Stimulated activated CD8-positive, alpha-beta memory T cell treated with anti-CD3 and anti-CD28 coated beads, Interleukin-4, amount 100 ng/mL, for 24 hours (primary cell): ENCODE measurements at places on chromosomes 7 and 10.

- no peak for DNase-seq
These were observed 32.5 kb upstream of the TBX20 start for GRCh38 chr7:35286422-35286821.

- no peak for DNase-seq
These were observed 21.5 kb downstream of the RBM33 start for GRCh38 chr7:155665957-155666287.

DNA sequence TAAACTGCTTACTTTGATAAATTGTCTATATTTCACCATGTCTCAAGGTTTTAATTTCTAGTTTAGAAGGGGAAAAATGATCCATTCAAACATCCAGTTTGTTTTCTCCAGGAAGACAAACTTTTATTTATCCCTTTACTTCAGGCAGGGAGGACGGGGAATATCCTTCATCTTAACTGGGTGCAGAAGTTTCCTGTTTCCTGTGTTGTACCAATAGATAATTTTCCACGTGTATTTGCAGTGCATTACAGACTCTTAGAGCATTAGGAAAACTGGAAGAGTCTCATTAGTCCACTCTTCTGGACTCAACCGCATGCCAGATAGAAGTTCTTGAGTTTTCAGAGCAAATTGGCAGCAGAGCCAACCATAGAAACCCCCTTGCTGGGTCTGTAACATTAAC lies 39.4 kb upstream of the PIP4K2A start:
- no peak for DNase-seq

GRCh38 chr10:126671402-126671975 lies 996 bp upstream of the C10orf90 start:
- DNase-seq = no peak

- no peak for DNase-seq
These were observed 184.7 kb upstream of the GDF10 start for GRCh38 chr10:47115322-47115721.

DNA sequence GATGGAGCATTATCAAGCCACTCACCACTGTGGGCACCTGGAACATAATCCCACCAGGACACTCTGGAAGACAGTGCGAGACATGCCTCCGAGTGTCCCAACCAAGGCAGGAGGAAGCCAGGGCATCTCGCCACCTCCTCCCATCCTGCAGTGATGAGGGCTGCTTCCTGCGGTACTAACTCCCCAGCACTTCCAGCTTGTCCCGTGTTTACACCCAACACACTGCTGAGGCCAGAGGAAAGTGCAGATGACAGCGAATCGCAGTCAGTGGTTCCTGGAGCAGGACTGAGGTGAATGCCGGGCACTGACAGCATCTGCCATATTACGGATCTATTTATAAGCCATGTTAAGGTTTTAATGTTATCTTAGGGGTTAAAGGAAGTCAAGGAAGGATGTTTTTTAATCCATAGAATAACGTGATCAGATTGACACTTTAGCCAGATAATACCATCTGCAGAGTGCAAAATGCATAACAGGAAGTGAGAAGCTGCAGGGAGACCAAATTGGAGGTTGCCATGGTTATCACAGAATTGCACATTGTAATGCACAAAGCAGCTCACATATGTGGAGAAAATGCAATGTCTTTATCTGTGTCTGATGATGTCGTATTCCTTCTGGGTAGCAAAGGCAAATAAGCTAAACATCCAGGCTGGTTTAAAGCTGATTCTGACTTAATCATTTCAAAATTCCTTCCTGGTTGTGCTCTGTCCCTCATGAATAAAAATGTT lies 314.1 kb upstream of the C7orf33 start:
- no peak for DNase-seq

- no peak for DNase-seq
These were observed 70.6 kb downstream of the ZPBP start for GRCh38 chr7:50022451-50022850.

GRCh38 chr10:49597426-49598163 lies 12.5 kb upstream of the SLC18A3 start:
- no peak for DNase-seq

DNA sequence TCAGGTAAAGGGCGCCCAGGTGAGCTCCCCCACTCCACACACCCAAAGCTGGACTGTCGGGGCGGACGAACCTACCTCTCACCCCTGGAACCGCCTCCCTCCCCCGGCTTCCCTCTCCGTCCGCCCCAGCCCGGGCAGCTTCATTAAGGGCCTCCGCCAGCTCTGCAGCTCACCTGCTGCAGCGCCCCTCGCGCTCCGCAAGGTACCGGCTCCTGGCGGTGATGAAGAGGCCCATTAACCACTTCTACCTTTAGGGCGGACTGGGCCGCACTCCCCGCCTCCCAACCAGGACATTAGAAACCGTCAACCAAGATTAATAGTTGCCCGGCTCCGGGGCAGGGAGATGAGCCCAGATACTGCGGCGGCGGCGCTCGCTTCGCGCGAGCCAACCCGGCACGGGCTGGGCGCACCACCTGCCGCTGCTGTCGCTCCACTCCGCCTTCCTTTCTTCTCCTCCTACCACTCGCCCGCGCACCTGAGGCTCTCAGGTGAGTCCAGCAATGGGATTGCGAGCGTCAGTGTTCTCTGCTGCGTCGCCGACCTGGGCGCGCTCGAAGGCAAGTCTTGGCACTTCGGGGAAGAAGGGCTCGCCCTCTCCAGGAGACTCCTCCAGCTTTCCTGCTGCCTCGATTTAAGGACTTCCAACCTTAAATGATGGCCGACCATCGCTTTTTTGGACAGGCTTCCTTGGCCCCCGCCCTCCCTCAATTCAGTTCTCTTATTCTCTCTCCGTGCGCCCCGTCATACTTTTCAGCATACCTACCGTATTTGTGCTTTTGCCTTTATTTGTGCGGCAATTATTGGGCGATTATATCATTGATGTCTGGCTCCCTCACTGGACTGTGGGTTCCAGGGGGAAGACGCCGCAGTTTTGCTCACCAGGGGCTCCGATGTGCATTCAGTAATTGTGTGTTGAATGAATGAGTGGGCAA lies 13.6 kb upstream of the KAZALD1 start:
- DNase-seq = no peak

DNA sequence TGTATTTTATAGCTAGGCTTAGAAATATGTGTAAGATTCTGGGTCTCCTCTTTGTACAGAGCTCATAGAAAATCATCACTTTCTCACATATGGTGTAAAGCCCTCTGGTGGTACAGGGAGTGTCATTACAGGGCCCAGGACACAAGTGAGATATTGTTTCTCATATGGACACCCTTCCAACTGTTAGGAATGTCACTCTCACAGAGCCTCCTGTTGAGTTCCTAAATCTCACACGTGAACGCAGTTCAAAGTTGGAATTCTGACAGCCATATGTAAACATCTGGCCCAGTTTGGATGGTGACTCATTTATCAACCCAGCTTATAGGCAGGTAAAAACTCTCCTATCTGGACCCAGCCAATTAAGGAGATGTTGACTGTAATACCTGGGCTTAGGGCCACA lies 35.4 kb upstream of the ZNF107 start:
- DNase-seq = no peak

DNA sequence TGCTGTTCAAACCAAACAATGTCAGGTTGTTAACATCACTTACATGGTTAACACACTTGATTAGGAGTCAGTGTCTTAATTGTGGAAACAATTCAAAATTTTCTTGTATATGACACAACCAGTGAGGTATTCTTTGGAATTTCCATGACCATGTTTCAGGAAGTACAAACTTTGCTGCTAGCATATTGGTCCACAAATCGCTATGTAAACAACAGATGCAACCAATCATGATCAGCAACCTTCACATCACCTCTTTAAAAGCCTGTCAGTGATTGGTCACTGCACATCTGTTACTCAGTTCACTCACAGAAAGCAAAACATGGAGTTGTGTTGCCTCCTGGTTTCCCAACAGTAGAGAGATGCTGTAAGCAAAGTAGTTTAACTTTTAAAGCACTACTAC lies 108.9 kb upstream of the FAM3C start:
- DNase-seq = no peak

GRCh38 chr7:98238976-98239375 lies 13.1 kb downstream of the TECPR1 start:
- no peak for DNase-seq

- no peak for DNase-seq
These were observed 395.0 kb downstream of the THSD7A start for GRCh38 chr7:11436773-11437524.

DNA sequence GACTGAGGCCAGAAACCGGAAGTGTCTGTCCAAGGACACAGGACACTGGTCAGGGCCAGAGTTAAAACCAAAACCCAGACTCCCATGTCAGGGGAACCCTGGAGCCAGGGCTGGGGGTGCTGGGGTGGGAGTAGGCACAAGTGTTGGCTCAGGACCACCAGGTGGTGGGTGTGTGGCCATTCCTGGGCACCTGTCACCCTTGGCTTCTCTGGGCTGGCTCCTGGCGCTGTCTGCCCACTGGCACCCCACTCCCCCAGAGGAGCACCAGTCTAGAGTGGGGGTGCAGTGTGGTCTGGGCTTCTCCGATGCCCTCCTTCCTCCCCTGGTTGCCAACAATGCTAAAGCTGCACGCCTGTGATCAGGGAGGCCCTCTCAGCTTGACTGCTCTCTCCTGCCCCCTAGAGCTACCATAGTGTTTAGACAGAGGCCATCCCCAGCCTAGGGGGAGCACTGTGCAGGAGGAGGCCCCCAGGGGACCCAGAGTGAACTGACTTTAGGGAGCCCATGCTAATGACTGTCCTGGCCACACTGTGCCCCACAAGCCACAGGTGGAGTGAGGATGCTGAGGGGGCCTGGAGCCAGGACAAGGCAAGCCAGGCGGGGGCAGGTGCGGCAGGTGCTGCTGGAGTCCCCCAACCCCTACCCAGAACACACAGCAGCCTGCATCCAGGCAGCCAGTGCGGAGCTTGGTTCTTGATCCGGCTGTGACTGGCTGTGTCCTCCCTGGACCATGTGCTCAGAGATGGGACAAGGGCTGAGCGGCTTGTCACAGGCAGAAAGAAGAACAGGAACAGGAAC lies 11.0 kb downstream of the RASGEF1A start:
- no peak for DNase-seq

DNA sequence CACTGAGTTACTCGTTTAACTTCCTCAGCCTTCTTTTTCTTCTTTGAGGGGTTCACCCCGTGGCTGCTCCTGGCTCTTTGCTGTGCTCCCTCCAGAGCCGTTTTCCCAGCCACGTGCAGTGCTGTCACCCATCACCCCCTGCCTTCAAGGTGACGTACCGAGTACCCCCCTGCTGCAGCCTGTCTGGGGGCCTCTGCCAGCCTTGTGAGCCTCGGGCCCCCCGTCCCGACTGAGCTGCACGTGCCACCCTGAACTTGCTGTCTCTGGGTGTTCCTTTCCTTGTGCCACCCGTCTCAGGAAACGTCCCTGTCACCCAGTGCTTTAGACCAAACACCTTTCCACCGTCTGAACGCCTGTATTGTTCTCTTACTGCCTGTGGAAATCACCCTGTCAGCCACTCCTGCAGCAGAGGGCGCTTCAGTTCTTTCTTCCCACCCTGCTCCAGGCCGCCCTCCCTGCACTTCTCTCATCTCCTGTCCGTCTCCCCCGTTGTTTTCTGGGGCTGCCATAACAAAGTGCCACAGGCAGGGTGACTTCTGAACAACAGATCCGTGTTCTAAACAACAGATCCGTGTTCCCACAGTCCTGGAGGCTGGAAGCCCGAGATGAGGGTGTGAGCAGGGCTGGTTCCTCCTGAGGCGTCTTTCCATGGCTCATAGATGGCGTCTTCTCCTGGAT lies 44.6 kb downstream of the WDR37 start:
- no peak for DNase-seq

DNA sequence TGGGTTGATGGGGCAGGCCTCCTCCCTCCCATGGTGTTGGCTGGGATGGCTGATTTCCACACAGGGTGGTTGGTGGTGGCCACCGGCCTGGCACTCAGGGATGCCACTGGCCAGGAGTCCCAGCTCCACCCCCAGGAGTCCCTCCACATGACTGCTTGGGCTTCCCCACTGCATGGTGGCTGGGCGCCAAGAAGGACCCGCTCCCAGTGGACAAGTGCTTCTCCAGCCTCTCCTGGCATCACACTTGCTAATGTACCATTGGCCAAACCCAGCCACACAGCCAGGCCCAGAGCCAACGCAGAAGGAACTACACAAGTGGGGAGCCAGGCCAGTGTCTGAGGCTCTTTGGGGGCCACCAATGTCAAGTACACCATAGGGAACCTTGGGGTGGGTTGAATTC lies 73.6 kb upstream of the DNAAF5 start:
- DNase-seq = no peak

DNA sequence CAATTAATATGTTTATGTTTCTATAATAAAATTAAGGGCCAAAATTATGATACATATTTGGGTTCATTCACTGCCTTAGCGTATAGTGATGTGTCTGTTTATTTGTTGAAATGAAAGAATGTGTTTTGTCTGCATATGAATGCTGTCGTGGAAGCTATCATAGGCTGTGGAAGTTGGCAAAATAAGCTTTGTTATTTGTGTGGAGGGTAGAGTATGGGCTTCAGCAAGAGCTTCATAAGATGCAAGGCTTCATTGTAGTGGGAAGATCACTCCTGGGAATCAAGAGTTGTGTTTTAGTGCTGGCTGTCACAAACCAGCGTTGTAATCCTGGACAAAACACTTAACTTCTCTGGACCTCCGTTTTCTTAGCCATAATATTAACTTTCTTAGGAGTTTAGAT lies 2.5 kb downstream of the SLK start:
- DNase-seq = no peak

DNA sequence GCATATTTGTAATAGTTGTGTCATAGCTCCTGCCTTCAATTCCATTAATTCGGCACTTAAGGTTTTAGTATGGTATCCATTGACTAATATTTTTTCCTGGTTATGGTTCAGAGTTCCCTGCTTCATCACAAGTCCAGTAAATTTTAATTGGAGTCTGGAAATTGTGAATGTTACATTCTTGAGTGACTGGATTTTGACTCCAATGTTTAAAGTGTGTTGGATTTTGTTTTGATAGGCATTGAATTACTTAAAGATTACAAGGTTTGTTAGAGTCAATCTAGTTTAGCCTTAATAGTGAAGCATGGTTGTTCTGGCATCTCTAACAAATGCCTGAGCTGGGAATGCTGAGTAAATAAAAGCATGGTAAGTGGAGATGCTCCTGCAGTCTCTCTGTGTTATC lies 326.6 kb upstream of the IGFBP3 start:
- DNase-seq = no peak

DNA sequence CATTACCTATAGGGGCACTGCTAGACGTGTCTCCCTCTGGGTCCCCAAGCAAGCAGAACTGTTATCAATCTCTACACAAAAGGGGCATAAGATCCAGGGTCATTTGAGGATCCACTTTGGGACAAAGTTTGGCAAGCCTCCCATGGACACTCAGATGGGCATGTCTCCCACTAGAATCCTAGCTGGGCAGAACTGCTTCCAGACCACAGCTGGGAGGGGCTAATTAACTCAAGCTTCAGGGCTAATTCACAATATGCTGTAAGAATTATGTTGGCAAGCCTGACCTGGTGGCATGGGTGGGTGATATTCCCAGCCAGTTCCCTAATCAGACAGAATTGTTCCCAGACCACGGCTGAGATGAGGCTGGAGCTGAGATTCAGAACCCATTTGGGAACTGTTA lies 738.4 kb upstream of the FZD8 start:
- DNase-seq = no peak
